ENCODE measurements at places on chromosomes 1 and 21. TPM values are rescaled to one million over a fixed set of nuclear protein-coding genes. Genes with fewer than 3 reads are reported as not detected.

GRCh38 chr1:232108598-232108997, 482.0 kb downstream of the DISC1 start:
- no peaks in the 10 kb centered on the region for H3K36me3 ChIP-seq

DNA sequence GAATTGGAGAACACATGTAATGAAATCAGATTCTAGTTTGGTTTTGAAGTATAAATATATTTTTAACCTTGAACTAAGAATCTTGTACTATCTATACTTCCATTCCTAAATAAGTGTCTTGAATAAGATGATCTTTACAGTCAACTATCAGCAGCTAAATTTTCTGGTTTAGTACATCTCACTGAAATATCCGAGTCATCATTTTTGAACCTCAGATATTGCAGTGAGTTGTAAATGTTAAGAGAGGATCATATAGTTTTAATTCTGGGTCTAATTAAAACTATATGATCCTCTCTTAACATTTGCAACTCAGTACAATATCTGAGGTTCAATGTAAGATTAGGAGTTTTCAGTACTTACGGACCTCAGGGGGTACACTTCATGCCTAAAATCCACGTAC, 768.8 kb upstream of the ADAMTS5 start:
- H3K27me3 ChIP-seq = no peaks in the 10 kb centered on the region
- H3K4me3 ChIP-seq = no peak overlapping the region
- DNase-seq = no peak
- H3K4me1 ChIP-seq = peaks cover 10% of the 10 kb centered on the region

- H3K4me3 ChIP-seq = no peak overlapping the region
- no peaks in the 10 kb centered on the region for H3K36me3 ChIP-seq
- H3K27me3 ChIP-seq = no peaks in the 10 kb centered on the region
- peaks cover 16% of the 10 kb centered on the region for H3K4me1 ChIP-seq
These were observed 54.4 kb downstream of the NTMT2 start for GRCh38 chr1:170200161-170200560.

- peak overlapping the region; percentile 87 for H3K27ac ChIP-seq
- H3K27me3 ChIP-seq = peaks cover 2% of the 10 kb centered on the region
- peak; percentile 55 for DNase-seq
- peaks cover 14% of the 10 kb centered on the region for H3K36me3 ChIP-seq
- H3K4me3 ChIP-seq = no peak overlapping the region
These were observed 482.2 kb downstream of the CAMTA1 start for GRCh38 chr1:7267493-7267892.

DNA sequence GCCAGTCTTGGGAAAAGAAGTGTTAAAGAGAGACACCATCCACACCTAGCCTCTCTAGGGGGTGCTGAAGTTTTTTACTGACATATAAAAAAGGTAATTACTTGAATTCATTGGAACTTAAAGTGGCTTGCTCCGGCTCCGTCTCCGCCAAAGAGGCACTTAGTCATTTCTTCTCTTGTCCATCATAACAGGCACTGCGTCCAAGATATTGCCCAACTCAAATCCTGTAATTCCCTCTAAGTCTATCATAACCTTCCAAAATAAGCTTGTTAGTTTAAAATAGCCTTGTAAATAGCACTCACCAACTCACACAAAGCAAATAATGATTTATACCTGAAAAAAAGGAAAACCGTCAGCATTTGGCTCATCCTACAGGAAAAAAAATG, 160.5 kb downstream of the ZBTB18 start:
- no peak overlapping the region for H3K27ac ChIP-seq
- H3K4me1 ChIP-seq = peaks cover 51% of the 10 kb centered on the region
- no peak overlapping the region for H3K4me3 ChIP-seq

DNA sequence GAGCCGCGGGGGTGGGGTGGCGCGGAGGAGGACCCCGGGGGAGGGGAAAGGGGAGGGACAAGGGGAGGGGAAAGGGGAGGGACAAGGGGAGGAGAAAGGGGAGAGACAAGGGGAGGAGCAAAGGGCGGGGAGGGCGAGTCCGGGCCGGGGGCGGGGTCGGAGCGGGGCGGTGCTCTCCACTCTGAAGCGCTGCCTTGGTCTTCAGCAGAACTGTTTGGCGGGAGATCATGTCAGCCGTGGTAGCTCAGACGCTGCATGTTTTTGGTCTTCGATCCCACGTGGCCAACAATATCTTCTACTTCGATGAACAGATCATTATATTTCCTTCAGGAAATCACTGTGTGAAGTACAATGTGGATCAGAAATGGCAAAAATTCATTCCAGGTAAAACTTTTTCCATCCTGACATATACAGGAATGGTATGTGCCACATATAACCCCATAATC, 420 bp downstream of the CFAP57 start:
- H3K4me1 ChIP-seq = peaks cover 31% of the 10 kb centered on the region
- H3K36me3 ChIP-seq = peaks cover 46% of the 10 kb centered on the region
- peaks cover 9% of the 10 kb centered on the region for H3K27me3 ChIP-seq
- H3K4me3 ChIP-seq = peak overlapping the region; percentile 94
- peak; percentile 74 for DNase-seq

DNA sequence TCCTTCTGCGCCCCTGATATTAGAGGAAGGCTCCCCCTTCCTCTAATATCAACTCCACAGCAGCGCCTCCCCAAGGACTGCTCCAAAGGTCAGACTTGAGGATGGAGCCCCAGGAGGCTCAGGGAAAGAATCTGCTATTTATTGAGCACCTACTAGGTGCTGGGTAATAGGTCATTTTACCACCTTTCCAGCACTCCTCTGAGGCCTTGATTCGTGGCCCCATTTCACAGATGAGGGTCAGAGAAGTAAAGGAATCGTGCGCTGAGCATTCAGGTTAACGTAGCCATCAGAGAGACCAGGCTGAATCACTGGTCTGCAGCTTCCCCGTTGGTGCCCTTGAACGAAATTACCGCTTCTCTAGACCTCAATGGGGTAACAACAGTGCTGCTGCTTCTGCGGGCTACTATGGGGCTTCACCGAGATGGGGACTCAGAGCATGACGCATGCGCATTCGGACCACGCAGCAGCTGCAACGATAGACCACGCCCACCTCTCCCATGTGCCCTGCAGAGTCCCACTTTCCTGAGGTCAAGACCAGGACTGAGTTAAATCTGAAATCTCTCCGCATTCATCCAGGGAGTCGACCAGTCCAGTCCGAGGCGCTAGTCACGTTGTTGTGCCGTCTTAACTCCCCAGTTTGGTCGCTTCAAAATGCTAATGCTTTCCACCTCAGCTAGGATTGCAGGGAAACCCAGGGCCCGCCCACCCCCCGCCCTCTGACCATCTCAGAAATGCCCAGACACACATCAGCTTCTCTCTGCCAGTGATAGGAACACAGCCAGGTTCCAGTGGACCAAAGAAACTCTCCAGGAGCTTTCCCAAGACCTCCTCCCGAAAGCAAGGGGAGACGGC, 12.9 kb downstream of the CAMK2N1 start:
- peaks cover 25% of the 10 kb centered on the region for H3K4me1 ChIP-seq
- no peak overlapping the region for H3K4me3 ChIP-seq
- H3K27me3 ChIP-seq = peaks cover 11% of the 10 kb centered on the region
- no peak for DNase-seq
- no peaks in the 10 kb centered on the region for H3K36me3 ChIP-seq

DNA sequence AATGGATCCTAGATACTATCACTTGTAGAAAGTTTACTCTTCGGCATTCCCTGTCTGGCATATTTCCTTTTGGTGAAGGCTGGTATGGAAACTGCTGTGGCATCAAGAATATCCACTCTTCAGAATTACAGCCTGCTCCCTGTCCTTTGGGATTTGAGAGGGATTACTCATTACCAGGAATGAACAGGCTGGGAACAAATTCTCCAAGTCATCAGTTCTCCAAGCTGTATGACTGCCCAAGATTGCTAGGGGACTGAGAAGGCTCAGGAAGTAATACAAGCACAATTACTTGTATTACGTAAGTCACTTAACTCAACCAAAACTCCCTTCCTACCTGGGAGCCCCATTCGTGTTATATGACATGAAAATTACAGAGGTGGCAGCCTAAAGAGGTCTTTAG, 49.6 kb downstream of the CD58 start:
- H3K27me3 ChIP-seq = no peaks in the 10 kb centered on the region
- peak overlapping the region; percentile 55 for H3K27ac ChIP-seq

- peaks cover 7% of the 10 kb centered on the region for H3K27me3 ChIP-seq
- peaks cover 10% of the 10 kb centered on the region for H3K36me3 ChIP-seq
- no peak overlapping the region for H3K27ac ChIP-seq
- DNase-seq = peak; percentile 75
These were observed 130.3 kb upstream of the DPYD start for GRCh38 chr1:98051065-98051675.

- H3K4me1 ChIP-seq = peaks cover 8% of the 10 kb centered on the region
- DNase-seq = no peak
- no peak overlapping the region for H3K4me3 ChIP-seq
- peaks cover 7% of the 10 kb centered on the region for H3K36me3 ChIP-seq
- no peak overlapping the region for H3K27ac ChIP-seq
These were observed 56.9 kb downstream of the LYST start for GRCh38 chr1:235809688-235810397.

Gene NBL1
- 181 TPM for total RNA-seq

Gene KIF26B
- 7.3 TPM for total RNA-seq

Gene CR1
- total RNA-seq = not detected

Gene ILDR2
- not detected for total RNA-seq

Gene SPATA45
- total RNA-seq = not detected

Gene CCNL2
- total RNA-seq = 115 TPM

Gene TTF2
- 20.5 TPM for total RNA-seq

Gene GPR25
- not detected for total RNA-seq
